ENCODE measurements at places on chromosomes 11 and 22.
A peak's percentile ranks its signal among the peaks of the same experiment; 100 is the strongest.

DNA sequence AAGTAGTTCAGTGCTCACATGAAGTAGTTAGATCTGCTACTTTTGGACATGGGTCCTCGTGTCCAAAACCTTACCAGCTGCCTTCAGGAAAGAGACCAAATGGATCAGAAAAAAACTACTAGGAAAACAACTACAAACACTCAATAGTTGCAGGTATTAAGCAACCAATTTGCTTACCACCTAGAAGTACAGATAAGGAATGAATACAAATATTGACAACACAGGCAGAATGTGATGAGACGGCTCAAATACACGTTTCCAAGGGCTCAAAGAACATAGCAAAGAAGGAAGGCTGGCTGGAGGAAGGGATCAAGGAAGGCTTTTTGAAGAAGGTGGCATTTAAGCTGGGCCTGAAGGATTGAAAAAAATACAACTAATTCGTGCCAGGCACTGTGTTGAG is 41.8 kb downstream of the NRXN2 start:
- DNase-seq: no peak

- no peak for DNase-seq
Measured at GRCh38 chr22:20591660-20592310, 84.4 kb downstream of the MED15 start.

GRCh38 chr11:102546427-102546826 is 15.9 kb upstream of the MMP7 start:
- DNase-seq: no peak

DNA sequence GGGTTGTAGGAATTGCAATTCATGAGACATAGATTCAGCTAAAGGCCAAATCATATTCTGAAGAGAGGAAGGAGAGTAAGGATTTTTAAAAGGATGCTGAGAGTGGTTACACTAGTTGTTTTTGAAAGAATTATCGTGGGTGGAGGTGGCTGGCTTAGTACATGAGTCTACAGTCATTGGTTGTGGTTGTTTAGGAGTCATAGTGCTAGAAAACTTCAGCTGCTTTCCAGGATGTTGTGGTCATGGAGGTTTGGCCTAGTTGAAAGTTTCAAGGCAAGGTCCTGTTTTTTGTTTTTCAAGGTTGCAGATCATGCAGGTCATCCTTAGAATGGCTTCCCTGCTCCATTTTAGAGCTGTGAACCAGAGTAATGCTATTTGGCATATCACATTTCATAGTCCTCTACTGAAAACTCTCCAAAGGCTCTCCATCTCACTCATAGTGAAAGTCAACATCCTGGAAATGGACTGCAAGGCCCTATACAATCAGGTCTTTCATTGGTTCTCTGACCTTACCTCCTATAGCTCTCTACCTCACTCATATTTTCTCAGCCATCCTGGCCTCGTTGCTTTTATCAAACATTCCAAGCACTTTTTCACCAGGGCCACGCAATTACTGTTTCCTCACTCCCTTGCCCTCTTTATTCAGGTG is 26.1 kb upstream of the ZBTB44 start:
- DNase-seq: no peak

- no peak for DNase-seq
Measured at GRCh38 chr11:80958987-80959386, 1518.2 kb upstream of the TENM4 start.

DNA sequence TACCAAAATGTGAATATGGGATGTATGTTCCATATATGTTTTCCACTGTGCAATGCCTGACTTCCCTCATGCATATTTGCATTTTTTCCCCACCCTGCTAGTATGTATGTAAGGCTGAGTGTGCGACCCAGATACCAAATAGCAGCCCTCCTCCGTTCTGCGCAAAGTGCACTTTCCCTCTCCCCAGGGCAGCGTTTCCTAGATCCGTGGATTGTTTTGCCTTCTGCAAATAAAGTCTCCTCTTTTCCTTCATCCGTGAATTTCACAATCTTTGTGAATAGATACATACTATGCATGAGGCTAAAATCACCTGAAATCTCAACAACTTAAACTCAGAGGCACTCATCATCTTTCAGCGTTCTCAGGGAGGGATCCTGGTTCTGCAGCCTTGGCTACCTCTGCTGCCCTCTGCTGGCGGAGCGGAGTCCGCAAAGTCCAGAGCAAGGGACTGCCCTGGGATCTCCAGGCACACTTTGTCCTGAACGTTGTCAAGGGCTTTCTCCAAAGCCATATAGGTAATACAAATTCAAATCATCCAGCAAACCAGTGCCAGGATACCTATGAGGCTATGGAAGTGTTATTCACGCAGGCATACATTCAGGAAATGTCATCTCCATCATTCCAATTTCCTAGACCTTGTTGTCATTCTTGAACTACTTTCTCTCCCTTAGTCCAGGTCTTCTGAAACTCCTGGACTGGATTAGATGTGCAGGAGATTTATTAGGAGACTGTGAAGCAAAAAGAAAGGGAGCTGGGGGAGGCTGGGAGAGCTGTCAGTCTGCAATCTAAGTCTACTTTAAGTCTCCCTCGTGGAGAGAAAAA is 53.1 kb downstream of the CNTF start:
- peak; percentile 89 for DNase-seq

GRCh38 chr11:11230802-11231562 is 122.1 kb downstream of the CSNK2A3 start:
- DNase-seq: no peak

GRCh38 chr22:43152003-43152356 is 621 bp downstream of the TSPO start:
- DNase-seq: no peak

DNA sequence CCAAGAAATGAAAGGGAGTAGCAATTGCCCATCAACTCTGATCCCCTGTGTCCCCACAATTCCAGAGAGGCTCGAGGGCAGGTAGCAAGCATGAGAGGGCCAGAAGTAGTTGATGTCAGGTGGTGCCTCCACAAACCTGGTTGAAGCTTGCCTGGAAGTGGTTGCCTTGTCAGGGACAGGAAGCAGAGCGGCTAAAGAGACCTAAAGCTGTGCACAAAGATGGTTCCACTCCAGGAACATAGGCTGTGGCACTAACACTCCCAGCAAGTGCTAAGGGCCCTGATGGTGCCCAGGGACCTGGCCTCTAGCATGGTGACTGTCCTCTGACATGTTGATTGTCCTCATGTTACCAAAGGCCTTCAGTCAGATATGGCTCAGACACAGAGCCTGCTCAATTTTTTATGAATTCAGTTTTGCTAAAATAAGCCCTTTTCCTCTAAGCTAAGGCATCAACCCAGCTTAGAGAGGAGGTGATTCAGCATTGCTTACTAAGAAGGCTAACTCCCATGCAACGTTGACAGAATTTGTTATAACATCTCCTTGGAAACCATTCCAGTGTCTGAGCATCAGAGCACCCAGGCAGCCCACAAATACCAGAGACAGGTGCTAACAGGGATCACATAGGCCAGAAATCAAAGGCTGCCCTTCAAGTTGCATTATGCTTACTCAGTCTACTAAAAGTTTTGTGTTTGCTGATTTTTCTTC is 196.3 kb upstream of the ARHGAP20 start:
- peak; percentile 58 for DNase-seq

Measured in AG08395 (cell line).